ENCODE measurements at places on chromosomes 16 and 17.
A peak's percentile ranks its signal among the peaks of the same experiment; 100 is the strongest.

DNA sequence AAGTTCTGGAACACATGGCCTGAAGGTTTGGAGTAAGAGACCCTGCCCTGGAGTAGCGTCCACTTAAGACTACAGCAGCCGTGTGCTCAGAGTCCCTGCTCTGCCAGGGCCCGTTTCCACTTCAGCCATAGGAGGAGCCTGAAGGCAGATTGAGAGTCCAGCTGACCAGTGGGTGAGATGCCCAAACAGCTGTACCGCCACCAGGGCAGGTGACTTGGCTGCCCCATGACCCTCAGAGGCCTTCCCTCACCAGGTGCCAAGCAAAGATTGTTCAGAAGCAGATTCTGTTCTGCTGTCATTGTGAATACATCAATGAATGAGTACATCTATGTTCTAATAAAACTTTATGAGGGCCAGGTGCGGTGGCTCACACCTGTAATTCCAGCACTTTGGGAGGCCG lies 178.8 kb downstream of the RAB11FIP4 start:
- no peak for DNase-seq

DNA sequence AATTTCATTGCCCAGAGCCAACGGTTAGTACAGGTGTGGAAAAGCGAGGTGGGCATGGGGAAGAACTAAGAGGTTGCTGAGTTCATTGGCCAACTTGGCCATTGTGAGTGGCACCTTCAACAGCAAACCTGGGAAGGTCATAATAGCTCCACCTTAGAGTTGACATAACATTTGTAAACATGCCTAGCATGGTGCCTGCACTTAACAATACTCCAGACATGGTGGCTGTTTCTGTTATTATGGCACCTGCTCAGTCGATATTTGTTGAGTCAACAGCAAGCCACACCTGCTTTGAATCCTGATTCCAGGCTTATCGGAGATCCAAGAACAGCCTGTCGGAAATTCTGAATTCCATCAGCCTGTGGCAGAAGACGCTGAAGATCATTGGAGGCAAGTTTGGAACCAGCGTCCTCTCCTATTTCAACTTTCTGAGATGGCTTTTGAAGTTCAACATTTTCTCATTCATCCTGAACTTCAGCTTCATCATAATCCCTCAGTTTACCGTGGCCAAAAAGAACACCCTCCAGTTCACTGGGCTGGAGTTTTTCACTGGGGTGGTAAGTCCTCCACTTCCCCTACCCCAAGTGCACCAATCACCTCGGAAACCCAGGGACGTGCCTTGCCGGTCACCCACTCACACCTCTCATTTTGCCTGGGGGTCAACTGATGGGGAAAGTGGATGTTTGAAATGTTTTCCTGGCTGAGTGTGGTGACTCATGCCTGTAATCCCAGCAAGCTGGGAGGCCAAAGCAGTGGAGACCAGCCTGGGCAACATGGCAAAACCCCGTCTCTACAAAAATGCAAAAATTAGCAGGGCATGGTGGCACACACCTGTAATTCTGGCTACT lies 46.0 kb downstream of the TMC5 start:
- peak; percentile 99 for DNase-seq

DNA sequence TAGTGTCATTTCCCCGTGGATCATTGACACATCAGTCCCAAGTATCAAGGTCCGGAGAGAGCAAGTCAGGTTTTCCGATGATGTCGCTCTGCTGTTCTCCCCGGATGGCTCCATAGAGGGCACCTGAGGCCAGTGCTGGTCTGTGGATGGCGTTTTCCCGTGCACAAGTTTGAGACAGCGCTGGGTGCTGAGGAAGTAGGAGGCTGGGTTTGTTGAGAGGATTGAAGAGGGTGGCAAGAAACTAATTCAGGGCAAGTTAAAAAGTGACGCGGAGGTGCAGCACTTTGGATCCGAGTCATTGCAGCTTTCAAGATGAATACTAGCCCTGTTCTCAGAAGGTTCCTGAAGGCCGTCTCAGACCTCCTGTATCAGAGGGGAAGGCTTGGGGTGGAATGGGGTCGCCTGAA lies 7.7 kb downstream of the NUBP1 start:
- no peak for DNase-seq

DNA sequence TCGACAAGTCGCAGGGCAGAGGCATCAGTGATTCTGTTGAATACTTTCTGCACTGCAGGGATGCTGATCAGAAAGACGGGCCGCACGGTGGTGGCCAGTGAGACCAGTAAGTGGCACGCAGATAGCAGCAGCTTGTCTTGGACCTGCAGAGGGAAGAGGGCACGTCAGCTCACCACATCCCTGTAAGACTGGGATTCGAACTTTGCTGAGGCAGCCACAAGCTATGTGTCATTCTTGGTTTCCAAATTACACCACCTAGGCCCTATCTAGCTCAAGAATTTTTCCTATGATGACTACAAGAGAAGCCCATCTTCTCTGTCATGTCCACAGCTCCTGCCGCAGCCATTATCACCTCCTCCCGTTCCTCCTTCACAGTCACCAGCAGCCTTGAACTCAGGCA lies 49.4 kb upstream of the GSG1L start:
- DNase-seq, result no peak

DNA sequence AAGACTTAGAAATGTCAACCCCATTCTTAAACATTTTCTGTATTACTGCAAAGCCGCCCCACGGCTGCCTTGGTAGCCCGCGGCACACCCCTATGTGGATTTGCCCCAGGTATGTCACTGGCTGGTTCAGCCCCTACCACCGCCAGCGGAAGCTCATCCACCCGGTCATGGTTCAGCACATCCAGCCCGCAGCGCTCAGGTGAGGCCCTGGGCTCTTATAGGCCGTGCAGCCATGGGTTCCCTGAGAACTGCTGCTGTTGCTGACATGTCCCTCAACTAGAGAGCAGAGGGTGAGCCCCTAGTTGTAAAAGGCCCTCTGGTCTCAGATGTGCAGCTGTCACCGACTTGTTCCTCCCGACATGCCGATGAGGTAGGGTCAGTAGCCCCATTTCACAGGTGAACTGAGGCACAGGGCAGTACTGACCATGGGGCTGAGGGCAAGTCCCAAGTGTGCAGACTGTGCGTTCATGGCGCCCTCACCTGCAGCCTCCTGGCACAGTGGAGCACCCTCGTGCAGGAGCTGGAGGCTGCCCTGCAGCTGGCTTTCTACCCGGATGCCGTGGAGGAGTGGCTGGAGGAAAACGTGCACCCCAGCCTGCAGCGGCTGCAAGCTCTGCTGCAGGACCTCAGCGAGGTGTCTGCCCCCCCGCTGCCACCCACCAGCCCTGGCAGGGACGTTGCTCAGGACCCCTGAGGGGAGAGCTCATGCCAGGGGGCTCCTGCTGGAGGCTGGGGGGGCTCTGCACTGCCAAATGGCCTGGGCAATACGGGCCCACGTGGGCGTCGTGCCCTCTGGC lies 8.7 kb downstream of the CYBC1 start:
- DNase-seq, result no peak

- peak; percentile 43 for DNase-seq
These were observed 363.7 kb downstream of the SNX29 start for GRCh38 chr16:12340151-12340733.

- DNase-seq, result no peak
These were observed 95.5 kb downstream of the GNAO1 start for GRCh38 chr16:56286809-56287208.

GRCh38 chr17:7132511-7133094 lies 18.0 kb upstream of the ASGR2 start:
- DNase-seq, result no peak

- no peak for DNase-seq
These were observed 5.6 kb downstream of the GSG1L start for GRCh38 chr16:28057949-28058348.

- no peak for DNase-seq
These were observed 393.2 kb upstream of the MAF start for GRCh38 chr16:79993629-79994209.

DNA sequence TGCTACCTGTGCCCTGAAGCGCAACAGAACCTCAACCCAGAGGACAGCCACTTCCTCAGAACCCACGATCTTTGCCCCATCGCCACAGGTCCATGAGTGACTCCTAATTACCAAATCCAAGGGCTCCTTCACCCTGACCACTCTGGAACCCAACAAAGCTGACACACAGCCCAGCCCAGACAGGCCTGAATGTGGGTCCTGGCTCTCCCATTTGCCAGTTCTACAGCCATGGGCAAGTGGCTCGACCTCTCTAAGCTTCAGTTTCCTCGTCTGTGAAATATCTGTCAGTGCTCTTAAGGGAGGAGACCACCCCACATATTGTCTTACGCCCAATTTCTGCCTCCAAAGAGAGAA lies 18.0 kb upstream of the ENDOV start:
- no peak for DNase-seq

- DNase-seq, result no peak
These were observed 19.3 kb upstream of the RAI1 start for GRCh38 chr17:17661834-17662385.

DNA sequence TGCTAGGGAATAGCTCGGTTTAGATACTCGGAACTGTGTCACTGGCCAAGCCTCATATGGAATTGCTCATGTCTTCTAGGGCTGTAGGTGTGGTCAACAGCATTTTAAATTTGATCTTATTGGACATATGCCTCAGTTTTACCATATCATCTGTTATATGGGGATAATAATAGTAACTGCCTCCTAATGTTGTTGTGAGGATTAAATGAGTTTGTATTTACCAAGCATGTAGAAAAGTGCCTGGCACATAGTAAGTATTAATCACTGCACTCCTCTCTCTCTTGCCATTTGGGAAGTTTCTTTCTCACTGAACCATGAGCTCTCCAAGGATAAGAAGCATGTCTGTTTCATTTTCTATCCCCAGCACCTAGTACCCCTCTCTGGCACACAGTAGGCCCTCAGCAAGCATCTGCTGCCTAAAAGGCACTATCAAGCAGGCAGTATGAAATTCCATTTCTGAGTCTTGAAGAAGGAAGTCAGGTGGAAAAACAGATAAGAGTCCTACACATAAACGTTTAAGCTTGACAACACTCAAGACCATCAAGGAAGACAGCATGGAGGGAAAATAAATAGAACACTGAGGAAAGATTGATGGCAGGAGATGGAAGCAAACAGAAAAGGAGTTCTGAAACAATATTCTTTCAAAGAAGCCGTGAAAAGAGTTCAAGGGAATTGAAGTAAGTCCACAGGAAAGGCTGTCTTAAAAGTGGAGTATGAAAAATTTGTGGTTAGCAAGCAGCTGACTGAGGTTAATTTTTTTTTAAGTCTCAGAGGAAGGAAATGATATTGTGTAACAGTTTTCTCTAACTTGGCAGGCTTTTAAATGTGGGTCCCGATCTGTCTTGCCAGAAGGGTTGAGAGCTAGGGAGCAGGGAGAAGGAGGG lies 2.2 kb upstream of the ATP6V0A1 start:
- DNase-seq, result no peak

DNA sequence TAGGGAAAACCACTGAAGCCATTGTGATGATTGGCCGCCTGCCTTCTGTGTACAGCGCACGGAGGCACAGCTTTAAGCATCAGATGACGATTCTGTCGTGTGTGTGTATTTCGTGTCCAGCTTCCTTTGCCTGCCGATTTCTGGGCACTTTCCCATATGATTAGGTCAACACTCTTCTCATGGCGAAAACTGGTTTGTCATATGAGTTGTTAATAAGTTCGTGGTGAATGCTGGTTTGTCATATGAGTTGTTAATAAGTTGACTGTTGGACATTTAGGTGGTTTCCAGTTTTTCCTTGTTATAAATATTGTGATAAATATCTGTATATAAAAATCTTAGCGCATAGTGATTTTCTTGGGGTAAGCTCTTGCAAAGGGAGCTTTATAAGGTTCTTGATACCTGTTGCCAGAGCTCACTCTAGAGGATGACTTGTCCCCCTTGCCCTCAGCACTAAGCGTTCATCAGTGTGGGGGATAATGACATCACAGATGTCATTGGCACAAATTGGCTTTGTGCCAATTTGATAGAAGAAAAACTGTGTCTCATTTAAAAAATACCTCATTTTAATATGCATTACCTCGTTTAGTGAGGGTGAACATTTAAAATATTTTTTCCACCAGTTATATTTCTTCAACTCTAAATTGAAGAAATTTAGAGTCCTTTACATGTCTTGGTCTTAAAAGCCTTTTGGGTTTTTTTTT lies 40.0 kb downstream of the PGS1 start:
- no peak for DNase-seq

- no peak for DNase-seq
These were observed 193.8 kb upstream of the CACNG3 start for GRCh38 chr16:24062270-24062817.

- no peak for DNase-seq
These were observed 44.5 kb downstream of the MEAK7 start for GRCh38 chr16:84459941-84460405.

DNA sequence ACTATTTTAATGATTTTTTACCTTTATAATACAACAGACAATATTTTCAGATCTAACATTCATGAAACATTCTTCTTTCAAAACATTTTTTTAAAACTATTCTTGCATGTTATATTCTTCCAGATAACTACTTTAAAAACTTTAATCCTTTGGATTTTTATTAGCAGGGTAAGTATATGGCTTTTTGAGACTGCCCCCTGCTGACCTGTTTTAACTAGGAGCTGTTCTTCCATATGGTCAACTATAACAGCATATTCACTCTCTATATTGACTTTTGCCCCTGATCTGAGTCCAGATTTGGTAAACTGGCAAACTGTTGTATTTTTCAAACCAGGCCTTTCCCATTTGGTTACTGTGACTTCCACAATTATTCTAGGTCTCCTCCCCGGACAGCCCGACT lies 16.5 kb downstream of the ZNF18 start:
- DNase-seq, result no peak

Measured in NCI-H510A (cell line).